ENCODE measurements at places on chromosomes 16 and 17.

- DNase-seq = no peak
Measured at GRCh38 chr16:26276289-26276688, 584.5 kb downstream of the HS3ST4 start.

DNA sequence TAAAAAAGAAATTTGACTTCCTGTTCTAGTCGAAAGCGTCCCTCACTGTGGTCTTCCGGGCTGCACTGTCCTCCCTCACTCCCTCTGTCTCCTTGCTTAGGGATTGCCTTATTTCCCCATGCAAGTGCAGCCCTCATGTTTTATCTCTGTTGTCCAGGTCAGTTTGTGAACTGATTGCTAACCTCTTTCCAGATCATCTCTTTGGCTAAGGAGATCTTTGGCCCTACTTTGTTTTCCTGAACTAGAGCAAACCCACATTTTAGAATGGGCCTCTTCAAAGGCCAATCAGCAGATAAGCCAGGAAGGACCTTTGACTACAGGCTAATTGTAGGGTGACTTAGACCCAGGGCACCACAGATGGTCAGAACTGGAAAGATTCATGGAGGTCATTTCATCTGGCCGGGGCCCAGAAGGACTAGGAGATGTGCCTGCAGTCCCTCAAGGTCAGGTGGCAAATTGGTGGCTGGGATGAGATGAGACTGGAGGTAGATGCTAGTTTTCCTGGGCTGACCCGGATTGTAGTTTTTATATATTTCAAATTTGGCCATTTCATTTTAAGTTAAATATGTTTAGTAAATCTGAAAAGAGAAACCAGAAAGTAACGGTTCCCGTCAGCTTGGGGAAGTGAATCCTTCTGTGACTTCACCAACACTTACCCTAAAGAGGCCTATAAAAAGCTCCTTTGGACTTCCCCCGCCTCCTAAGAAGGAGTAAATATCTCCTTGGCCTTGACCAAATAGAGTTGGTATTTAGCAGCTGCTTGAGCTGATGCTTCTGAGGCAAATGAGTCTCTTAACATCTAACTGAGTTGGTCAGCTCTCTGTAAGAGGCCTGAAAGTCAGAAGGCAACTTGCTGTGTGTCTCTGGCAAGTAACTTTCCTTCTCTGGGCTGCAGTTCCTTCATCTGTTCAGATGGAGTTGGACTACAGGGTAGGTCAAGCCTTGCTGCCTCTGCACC, 6.2 kb upstream of the SLC25A19 start:
- peak; percentile 22 for DNase-seq

DNA sequence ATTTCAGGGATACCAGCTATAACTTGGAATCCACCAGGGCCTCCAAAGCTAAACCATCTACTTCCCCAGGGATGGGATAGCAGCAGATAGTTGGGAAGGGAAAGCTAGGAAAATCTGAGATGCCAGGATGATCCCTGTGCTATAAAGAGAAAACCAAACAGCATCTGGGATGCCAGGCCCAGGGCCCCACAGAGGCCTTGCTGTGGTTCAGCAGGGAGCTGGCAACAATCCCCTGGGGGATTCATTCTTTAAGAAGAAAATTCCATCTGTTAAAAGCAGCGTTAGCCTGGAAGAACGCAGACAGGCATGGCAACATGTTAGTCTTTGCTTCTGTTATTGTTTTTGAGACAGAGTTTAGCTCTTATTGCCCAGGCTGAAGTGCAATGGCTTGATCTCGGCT, 16.6 kb downstream of the MYO18A start:
- DNase-seq = no peak

- DNase-seq = no peak
Measured at GRCh38 chr16:56399047-56399446, 26.3 kb downstream of the AMFR start.

- DNase-seq = no peak
Measured at GRCh38 chr16:57640185-57640584, 11.8 kb downstream of the ADGRG1 start.

- DNase-seq = no peak
Measured at GRCh38 chr16:7227229-7227721, 105.4 kb upstream of the RBFOX1 start.

DNA sequence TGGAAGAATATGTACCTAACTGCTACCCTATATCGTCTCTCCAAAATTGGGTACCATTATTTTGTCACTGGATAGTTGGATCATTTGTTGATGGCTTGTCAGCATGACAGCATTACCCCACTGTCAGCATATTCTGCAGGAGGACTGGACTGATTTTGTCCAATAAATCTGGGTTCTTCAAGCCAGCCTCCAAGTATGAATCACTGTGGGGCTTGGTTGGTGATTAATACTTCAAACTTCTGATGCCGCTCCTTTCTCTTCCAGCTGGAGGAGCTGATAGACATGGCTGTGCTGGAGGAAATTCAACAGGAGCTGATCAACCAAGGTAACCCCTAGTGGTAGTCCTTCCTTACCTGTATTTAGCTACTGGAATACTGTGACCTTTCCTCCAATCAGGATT, 2.5 kb downstream of the RPAIN start:
- no peak for DNase-seq

- DNase-seq = no peak
Measured at GRCh38 chr17:78789663-78790181, 7.6 kb upstream of the CYTH1 start.

- DNase-seq = no peak
Measured at GRCh38 chr16:1109648-1110047, 13.6 kb upstream of the C1QTNF8 start.

- no peak for DNase-seq
Measured at GRCh38 chr17:18143044-18143936, 34.7 kb downstream of the MYO15A start.

DNA sequence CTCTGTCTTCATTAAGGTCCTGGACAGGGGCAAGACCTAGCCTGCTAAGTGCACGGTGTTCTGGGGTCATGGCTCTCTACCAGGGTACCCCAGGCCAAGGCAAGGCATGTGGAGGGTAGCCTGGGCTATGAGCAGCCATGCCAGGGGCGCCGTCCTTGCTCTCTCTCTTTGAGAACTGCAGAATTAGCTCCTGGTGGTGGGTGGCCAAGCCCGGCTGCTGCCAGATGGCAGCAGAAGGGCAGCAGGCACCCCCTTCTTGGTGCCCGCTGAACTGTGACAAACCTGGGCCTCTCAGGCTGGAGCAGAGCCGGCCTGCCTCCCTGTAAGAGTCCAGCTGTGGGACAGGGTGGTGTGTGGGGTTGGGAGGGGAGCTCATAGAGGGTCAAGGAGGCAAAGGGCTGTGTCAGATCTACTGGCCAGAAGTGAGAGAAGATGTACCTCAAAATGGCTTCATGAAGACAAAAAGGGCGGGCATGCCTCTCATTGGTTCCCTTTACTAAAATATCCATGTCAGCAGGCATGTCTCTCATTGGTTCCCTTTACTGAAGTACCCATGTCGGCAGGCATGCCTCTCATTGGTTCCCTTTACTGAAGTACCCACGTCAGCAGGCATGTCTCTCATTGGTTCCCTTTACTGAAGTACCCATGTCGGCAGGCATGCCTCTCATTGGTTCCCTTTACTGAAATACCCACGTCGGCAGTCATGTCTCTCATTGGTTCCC, 81.7 kb upstream of the SDK2 start:
- no peak for DNase-seq

DNA sequence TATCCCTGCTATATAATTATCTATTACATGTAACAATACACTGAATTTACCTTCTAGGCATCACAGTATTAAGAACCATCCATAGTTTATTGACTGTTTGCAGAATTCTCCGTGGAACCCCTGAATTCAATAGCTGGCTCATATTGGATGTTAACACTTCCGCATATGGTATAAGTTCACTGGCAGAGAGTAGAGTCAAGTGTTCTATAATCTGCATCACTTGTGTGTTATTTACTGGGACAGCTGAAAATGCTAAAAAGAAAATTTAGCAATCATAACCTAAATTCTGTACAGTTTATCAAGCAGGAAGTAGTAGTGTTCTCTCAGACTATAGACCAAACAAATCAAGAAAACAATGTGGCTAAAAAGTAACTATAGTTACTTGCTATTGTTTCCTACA, 14.5 kb upstream of the BRIP1 start:
- no peak for DNase-seq

- no peak for DNase-seq
Measured at GRCh38 chr16:14263011-14263410, 191.9 kb downstream of the MRTFB start.

- DNase-seq = no peak
Measured at GRCh38 chr16:17944345-17944744, 392.2 kb downstream of the NPIPA8 start.

GRCh38 chr17:82060001-82060380, 5.6 kb downstream of the DUS1L start:
- DNase-seq = no peak

DNA sequence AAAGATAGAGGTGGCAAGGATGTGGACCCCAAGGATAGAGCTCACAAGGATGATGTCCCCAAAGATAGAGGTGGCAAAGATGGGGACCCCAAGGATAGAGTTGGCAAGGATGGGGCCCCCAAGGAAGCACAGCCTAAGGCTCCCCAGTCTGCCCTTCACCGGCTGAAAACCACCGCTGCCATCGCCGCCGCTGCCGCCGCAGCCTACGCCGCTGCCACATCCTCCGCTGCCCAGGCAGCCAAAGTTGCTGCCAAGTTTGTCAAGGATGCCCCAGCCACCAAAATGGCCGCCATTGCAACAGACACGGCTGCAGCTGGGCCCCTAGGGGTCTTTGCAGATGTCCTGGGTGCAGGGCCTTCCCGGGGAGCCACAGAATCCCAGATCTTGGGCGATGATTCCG, 19.9 kb downstream of the C16orf96 start:
- DNase-seq = no peak

GRCh38 chr17:20955427-20956323, 87.1 kb downstream of the USP22 start:
- no peak for DNase-seq

- no peak for DNase-seq
Measured at GRCh38 chr16:78650339-78651074, 551.1 kb downstream of the WWOX start.

GRCh38 chr16:19598805-19599510, 43.5 kb downstream of the VPS35L start:
- no peak for DNase-seq

- no peak for DNase-seq
Measured at GRCh38 chr17:13631529-13631928, 29.8 kb upstream of the HS3ST3A1 start.

Data from stimulated activated CD4-positive, alpha-beta T cell treated with anti-CD3 and anti-CD28 coated beads, Interleukin-1b, Interleukin-23, amount 100 ng/mL, for 48 hours (primary cell).